ENCODE measurements at places on chromosomes 12 and 14.
A peak's percentile ranks its signal among the peaks of the same experiment; 100 is the strongest.

DNA sequence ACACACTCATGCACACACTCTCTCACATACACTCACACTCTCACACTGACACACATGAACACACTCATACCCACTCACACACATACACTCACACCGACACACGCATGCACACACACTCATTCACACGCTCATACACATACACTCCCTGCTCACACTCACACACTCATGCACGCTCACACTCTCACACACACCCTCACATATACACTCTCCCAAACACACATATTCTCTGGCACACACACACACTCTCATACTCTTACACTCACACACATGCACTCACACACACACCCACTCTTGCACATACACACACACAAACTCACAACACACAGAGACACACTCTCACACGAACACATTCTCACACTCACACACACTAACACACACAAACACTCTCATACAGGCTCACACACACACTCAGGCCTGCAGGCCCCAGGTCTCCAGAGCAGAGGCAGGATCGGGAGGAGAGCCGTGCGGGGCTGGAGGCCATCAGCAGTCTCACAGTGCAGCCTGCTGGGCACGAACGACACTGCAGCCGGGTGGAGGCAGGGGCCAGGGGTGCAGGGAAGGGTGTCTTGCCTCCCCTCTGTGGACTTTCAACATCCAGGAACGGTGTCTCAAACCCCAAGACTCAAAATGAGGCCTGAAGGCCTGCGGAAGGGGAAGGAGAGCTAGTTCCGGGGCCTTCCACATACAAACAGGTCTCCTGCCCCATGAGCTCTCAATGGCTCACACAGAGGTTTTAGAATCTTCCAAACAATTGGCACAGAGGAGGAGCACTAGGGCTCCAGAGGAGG, 148.7 kb downstream of the ANO2 start:
- no peak for DNase-seq

GRCh38 chr14:72154645-72155378, 222.6 kb downstream of the RGS6 start:
- DNase-seq = no peak

DNA sequence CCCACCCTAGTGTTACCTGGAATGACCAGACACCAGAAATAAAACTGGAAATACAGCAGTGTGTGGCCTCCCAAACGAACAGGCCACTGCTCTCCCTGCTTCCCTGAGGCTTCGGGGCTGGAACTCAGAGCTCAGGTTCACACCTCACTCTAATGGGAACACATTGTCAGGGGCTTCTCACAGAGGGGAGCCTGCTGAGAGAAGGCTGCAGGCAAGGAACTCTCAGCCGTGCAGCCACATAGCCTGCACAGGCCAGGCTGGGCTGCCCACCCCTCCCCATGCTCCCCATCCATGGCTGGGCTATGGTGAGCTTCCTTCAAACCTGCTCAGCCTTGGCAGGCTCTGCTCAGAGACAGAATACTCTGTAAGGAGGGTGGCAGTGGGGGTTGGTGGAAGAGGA, 302.5 kb downstream of the EMP1 start:
- no peak for DNase-seq

- DNase-seq = peak; percentile 98
Observed at GRCh38 chr14:74620497-74620921, 8.5 kb upstream of the LTBP2 start.

- DNase-seq = peak; percentile 15
Observed at GRCh38 chr12:10771132-10771733, 31.2 kb downstream of the TAS2R7 start.

DNA sequence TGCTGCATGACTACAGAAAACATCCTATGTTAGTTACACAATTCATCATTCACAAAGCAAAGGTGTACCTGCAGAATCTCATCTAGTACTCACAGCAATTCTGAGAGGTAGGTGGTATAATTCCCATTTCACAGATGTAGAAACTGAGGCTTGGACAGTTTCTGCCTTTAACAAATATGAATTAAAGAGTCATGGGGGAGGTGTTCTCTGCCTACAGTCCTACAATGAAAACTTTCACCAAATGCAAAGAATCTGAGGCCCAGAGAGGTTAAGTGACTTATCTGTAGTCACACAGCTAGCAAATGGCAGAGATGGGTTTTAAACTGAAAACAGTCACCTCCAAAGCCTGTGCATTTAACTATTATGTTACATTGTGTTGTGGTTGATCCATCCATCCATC, 171.6 kb upstream of the WSCD2 start:
- no peak for DNase-seq

DNA sequence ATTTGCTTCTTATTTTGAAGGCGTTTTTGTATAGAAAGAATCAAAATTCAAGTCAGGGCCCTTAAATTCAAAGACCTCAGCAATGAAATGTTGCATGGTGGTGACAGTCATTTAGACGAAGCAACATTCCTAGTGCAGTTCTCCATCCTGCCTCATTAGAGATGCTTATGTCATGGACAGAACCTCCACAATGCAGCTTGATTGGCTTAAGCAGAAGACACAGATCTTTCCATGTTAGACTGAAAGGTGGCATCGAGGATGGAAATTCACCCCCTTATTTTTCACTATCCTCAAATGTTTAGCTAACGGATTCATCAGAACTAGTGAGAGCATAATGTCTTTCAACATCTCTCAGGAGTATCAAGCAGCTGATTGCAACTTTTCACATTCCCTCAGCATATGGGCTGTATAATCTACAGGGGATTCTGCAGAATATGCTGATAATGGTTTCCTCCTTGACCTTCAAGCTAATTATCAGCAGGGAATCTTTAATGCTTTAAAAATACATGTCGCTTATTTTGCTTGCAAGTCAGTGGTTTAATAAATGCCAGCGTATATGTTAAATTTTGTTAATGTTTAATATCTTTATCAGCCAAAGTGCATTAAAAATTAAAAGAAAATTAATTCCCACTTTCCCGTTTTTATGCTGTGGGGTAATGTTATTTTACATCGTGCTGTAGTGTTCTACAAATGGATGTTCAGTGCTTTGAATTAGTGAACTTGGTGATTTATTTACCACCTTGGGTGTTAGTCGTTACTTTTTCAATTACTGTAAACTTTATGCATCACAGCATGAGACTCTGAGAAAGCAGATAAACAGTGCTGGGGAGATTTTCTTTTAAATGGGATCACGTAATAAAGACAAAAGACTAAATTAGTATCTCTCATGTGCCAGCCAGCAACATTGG, 12.8 kb upstream of the NRDE2 start:
- no peak for DNase-seq
